ENCODE measurements at places on chromosomes 13 and 19.

DNA sequence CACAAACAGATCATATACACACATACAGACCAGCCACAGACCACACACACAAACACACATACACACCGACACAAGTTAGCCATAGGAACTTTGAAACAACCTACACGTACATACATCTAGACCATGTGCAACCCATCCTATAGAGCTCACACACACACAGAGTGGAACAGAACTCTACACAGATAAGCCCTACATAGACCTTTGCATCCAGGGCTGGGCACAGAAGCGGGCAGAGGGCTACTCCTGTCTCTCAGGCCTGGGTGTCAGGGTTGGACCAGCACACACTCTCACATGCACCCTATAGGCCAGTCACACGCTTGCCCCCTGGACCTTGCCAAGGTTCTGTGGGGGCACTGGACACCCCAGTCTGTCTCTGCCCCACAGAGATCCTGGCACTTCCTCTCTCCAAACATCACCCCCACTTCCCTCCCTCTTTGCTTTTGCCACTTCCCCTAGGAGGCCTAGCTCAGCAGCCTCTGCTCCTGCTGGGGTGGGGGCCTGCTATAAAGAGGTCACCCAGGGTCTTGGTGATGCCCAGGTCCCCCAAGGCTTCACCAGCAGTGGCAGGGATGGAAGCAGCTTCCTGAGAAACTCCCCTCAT lies 5.8 kb upstream of the JUNB start:
- no peak for DNase-seq

- no peak for DNase-seq
Measured at GRCh38 chr13:107866941-107867623, 348.3 kb downstream of the LIG4 start.

DNA sequence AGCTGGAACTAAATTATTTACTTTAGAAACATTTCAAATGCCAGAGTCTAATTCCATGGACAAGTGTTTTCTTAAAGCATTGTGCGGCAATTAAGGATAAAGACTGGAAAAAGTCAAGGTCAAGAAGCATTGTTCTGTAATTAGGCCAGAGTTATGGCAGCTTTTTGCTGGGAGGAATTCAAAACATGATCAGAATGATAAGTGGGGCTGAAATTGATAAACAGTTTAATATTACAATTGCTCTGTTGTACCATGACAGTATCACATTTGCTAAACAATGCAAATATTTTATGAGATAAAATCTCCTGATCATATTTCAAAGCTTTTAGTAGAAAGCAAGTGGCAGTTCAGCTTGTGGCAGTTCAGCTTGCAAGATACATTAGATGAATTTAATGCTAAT lies 513.7 kb downstream of the GPC6 start:
- DNase-seq = no peak

- DNase-seq = peak; percentile 51
Measured at GRCh38 chr13:114128624-114129522, 3.5 kb downstream of the RASA3 start.

DNA sequence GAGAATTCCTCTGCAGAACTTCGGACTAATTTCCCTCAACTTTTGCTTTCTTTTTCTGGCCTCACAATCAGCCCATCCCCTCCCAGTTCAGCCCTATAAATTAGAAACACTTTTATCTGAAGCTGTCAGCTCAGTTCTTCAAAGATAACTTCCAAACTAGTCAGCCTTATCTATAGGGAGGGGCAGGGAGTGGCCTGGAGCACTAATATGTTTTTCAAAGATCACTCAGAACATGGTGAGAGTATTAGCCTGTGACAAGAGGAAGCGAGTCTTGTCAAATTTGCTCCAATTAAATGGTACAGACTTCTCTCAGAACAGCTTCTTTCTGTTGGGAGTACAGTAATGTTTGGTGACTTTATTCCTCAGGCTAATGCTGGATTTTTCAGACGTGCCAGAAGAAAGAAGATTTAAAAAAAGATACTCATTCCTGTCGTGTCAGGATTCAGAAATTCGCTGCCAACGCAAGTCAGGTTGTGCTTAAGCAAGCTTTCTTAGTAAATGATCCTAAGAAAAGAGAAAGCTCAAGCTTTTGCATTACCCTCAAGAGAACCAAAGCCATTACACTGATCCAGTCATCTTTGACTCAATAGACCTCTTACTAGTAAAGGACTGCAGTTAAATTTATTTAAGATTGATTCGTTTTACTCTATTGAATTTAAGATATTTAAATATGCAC lies 1033.6 kb downstream of the SLITRK5 start:
- DNase-seq = no peak

- no peak for DNase-seq
Measured at GRCh38 chr19:31346184-31347059, 2.8 kb downstream of the TSHZ3 start.

- no peak for DNase-seq
Measured at GRCh38 chr19:704447-704741, 4.3 kb upstream of the PALM start.

GRCh38 chr19:29546583-29547190 lies 20.9 kb downstream of the VSTM2B start:
- no peak for DNase-seq

DNA sequence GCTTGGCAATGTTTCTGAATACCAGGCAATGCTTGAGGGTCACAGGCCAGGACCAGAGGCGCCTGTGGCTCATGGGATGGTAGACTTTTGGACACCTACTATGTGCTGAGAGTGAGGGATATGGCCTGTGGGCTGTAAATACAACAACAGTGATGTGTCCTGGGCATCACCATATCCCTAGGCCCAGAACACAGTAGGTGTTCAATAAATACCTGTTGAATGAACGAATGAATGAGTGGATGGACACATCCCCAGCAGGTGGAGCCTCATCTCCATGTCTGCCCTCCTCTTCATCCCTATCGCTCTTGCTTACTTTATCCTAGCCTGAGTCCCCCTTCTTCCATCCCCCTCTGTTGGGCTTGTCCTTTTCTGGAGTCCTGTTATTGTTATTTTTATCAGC lies 16.5 kb upstream of the NANOS2 start:
- no peak for DNase-seq

- no peak for DNase-seq
Measured at GRCh38 chr19:1570836-1571235, 2.7 kb upstream of the MEX3D start.

DNA sequence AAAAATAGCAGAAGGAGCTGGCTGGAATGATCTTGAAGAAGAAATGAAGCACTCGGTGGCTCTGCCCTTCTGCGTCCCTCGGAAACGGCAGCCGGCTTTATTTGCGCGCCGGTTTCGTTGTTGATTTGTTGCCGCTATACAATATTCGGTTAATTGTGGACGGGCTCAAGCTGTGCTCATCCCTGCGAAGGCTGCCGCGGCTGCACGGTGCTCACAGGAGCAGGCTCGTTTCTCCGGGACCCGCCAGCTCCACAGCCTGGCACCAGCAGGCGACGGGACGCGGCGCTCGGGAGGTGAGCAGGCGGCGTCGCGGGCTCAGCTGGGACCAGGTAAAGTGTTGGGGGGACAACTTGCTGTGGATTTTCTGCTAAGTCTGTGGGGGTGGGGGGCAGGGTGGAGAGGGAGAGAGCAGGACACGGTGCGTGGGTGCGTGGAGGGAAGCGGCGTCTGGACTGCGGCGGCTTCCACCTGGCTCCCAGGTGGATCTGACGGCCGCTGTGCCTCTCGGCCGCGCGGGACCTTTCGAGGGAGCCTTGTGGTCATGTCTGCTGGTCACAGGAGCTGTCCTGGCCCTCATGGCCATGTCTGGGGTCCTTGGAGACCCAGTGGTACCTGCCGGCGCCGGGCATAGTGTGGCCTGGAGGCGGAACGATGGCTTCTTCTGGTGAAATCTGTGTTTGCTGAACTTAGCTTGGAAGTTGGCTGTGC lies 90.9 kb downstream of the TEX29 start:
- no peak for DNase-seq

- no peak for DNase-seq
Measured at GRCh38 chr13:27259831-27260230, 8.5 kb downstream of the RPL21 start.

- DNase-seq = no peak
Measured at GRCh38 chr19:14139944-14140343, 3.6 kb upstream of the ASF1B start.

- no peak for DNase-seq
Measured at GRCh38 chr19:35629332-35629633, 447 bp downstream of the RBM42 start.

GRCh38 chr13:110676595-110677587 lies 29.0 kb downstream of the CARS2 start:
- DNase-seq = no peak

DNA sequence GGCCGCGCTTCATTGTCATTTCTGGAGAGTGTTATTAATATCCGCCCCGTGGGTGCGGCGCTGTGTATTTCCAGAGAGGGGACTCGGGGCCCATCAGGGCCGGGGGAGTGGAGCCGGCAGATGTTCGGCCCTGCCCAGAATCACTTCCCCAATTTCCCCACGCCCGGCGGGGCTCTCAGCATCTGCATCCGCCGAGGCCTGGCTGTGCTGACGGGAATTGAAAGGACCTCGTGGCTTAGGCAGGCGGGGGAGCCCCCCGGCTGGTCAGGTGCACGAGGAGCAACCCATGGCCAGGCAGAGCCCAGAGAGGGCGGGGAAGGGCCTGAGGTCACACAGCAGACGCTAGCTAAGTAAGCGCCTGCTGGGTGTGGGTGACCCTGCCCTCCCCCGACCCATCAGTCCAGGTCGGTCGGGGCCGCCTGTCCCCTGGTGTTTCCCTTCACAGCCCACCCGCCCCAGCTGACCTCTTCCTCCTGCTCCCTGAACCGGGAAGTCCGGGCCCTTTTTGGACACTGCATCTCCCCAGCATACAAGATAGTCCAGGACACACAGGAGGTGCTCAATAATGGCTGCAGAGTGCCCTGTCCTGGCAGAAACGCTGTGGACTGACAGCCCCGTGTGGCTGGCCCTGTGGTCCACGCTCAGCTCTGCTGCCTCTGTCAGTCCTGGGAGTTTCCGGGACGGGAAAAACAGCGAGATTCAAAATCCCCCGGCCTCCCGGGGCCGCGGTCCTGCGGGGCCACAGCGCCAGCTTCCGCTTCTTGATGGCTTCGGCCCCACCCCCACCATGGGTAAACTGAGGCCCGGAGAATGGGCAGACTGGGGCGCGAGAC lies 22.1 kb downstream of the ARID3A start:
- DNase-seq = no peak

- DNase-seq = no peak
Measured at GRCh38 chr19:2060884-2061494, 9.9 kb upstream of the MKNK2 start.

DNA sequence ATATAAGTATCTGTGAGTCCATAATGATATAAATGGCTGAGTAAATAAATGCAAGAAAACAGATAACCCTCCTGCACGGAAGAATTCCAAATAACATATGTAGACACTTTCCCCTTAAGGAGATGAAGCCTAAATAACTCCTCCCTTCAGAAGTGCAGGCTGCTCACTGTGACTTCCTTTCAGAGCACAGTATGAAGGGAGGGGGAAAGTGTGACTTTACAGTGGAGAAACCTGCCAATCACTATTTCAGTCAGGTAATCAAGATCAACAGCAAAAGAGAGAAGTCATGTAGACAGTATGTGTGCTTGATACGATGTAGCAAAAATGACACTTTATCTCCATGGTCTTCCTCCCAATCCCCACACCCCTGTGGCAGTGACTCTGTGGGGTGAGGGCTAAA lies 7.1 kb downstream of the GGACT start:
- DNase-seq = no peak

DNA sequence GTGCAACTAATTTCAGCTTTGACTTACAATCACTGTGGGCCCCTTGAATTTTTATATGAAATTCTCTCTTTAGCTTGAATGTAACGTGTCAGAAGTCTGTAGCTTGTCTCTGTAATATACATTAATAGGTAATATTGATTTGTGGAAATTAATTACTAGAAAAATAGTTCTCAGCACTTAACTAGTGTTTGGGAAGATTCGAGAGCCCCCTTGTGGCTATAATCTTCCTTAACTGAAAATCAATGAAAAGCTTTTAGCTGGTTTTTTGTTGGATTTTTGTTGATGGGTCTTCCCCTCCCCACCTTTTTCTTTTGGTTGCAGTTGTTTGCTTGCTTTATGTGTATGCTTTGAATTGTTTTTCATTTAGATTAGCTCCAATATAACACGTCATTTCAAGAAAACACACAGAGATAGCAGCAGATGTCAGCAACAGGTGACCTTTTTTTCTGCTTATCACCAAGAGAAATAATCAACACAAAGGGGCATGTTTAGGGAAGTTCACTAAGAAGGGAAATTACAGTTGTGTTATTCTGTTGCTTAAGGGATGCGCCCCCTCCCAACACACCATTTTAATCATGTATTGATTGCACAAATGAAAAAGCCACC lies 176.8 kb downstream of the OXGR1 start:
- no peak for DNase-seq

GRCh38 chr19:13861392-13861713 lies 15.6 kb upstream of the NANOS3 start:
- no peak for DNase-seq

GRCh38 chr19:2888731-2889224 lies 11.9 kb upstream of the ZNF57 start:
- DNase-seq = peak; percentile 38

- no peak for DNase-seq
Measured at GRCh38 chr13:62512194-62513141, 1096.8 kb upstream of the PCDH20 start.

DNA sequence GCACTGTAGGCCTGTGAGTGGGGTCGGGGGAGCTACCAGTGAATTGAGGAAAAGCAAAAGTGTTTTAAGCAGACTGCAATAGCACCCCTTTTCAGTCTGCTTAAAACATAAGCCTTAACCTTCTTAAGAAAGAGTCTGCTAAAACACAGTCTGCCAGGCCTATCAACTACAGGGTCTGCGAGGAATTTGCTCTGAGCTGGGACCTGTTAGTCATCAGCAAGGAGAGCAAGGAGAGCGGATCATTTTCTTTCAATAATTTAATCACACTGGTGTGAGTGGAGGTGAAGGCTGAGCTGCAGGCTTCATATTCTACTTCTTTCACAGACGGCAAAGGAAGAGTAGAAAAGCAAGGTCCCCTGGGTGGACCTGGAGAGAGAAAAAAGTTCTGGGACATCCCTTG lies 342.7 kb downstream of the ENOX1 start:
- no peak for DNase-seq

- no peak for DNase-seq
Measured at GRCh38 chr19:47607564-47608073, 1.3 kb upstream of the BICRA start.

GRCh38 chr19:51090471-51090870 lies 7.8 kb upstream of the KLK14 start:
- no peak for DNase-seq

- no peak for DNase-seq
Measured at GRCh38 chr13:51405176-51405575, 47.7 kb downstream of the INTS6 start.

DNA sequence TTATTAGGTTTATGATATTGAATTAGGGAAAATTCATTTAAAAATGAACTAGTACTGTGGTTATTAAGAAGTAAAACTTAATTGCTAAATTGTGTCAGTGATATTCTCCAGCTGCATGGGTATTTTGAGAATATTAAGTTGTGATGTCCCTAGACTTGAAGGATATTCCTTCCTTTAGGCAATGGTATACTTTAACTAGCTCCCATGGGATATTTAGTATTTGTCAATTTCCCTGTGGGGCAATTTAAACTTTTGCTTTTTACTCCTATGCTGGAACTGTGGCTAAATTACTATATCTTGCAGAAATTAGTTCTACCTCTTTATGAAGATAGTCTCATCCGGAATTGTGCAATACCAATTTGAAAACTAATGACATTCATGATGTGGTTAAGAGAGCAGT lies 151.6 kb upstream of the CSNK1A1L start:
- no peak for DNase-seq

GRCh38 chr13:23554000-23554399 lies 16.2 kb upstream of the TNFRSF19 start:
- no peak for DNase-seq
